GM04503 (cell line): ENCODE measurements at places on chromosomes 1 and 21.
A peak's percentile ranks its signal among the peaks of the same experiment; 100 is the strongest.

- DNase-seq = no peak
Observed at GRCh38 chr1:241802863-241803262, 45.1 kb upstream of the EXO1 start.

GRCh38 chr1:65263286-65263685, 46.1 kb upstream of the DNAJC6 start:
- DNase-seq = no peak

GRCh38 chr1:207933205-207933800, 22.4 kb upstream of the CD34 start:
- no peak for DNase-seq

GRCh38 chr1:65267271-65267670, 42.1 kb upstream of the DNAJC6 start:
- DNase-seq = no peak

- no peak for DNase-seq
Observed at GRCh38 chr1:230349020-230349393, 77.1 kb downstream of the PGBD5 start.

- no peak for DNase-seq
Observed at GRCh38 chr1:3323021-3323795, 131.3 kb upstream of the ARHGEF16 start.

- DNase-seq = no peak
Observed at GRCh38 chr21:43193088-43193650, 24.4 kb downstream of the CRYAA start.

DNA sequence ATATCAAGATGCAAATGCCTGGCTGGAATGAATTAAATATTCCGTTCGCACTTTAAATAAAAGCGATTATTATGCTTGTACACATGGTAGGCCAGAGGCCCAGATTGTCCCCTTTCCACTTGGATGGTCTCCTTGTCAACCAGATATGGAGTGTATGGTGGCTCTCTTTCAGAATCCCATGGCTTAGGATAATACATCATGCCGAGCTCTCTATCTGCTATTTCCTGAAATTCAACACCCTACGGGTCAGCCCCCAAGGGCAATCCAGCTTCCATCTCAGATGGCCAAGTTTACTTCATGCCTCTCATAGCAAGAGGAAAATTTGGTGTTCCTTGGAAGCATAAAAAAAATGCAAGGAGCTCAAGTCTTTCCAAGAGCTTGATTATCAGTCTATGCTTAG, 25.4 kb upstream of the FMO1 start:
- no peak for DNase-seq

DNA sequence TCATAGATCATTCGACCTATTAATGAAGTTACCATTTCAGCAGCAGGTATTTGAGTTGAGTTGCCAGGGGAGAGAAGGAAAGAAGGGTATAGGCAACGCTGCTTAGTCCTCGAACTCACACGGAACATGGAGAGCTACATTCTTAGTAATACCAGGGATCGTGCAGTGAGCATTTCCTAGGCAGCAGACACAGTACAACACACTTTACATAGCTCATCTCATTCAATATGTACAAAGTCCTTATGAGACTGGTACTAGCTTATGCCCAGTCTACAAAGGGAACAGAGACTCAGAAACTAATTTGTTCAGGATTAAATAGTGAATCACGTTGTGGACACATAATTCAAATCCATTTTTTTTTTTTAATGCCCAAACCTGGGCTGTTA, 25.6 kb downstream of the IRF2BP2 start:
- no peak for DNase-seq

DNA sequence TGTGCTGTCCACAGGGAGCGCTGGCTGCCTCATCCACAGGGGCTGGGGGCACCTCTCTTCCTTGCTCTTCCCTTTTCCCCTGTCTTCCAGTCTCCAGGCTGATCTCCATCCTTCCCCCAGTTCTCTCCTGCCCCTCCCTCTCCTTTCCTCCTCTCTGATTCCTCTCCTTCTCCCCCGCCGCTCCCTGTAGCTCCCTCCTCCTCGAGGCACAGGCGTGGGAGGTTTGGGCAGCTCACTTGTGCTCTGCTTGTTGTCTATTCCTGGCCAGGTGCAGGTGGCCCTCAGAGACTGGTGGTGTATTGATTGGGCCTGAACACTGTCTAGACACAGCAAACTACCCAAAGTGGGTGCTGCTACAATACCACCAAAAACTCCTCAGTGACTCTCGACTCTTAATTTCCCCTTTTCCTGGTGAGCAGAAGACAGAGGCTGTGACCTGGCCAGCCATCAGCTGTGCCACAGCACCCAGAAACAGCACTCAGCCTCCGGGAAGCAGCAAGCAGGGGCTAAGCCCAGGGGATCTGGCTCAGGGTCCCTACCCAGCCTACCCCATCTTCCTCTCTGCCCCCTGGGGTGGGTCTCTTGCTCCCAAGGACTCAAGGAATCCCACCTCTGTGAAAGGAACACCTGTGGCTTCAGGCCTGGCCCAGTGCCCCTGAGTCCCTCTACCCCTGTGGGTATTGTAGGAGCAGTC, 93.3 kb downstream of the DDX20 start:
- no peak for DNase-seq

DNA sequence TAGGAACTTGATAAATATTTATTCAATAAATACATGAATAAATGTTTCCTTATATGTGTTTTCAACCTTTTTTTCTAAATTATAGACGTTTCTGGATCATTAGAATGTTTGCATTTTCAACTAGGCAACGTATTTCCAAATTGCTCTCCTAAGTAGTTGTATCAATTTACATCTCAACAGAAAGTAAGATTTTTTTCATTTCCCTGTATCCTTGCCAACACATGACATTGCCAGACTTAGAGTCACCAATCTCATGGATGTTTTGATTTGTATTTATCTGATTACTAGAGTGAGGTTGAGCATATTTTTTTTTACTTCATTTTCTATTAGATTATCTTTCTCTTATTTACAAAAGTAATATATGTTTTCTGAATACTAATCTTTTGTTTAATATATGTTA, 22.2 kb upstream of the SMG7 start:
- DNase-seq = no peak

GRCh38 chr1:30977105-30977504, 68.5 kb upstream of the SDC3 start:
- DNase-seq = no peak

DNA sequence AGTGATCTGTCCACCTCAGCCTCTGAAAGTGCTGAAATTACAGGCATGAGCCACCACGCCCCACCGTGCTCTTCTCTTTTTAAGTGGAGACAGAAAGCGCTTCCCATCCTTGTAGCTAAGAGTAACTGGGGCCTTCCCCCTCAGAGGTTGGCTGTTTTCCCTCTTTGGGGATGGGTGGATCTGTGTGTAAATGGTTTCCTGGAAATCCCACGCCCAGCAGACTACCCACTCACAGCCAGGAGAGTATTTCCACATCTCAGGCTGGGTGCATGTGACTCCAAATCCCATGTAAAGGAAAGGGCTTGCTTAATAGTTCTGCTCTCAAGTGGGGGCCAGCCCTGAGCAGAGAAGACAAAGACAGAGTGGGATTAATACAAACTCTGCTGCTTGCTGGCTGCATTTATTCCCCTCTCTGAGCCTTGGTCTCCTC, 19.6 kb upstream of the TCEA3 start:
- peak; percentile 78 for DNase-seq

DNA sequence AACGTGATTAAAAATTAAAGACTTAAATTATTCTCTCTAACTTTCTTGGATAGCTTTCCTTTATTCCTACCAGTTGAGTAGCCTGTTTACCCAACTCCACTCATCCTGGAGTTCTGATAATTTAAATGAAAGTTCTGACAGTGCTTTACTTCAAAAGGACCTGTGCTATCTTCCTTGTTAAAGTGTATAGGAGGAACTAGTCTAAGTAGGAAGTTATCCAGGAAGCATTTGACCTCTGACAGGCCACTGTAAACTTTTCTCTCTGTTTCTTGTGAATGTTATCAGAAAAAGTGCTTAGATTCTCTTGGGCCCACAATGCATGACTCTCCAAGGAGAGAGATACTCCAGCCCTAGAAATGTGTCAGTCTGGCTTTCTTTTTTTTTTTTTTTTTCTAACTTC, 9.2 kb downstream of the UAP1 start:
- no peak for DNase-seq

GRCh38 chr1:6471970-6472368, 6.0 kb upstream of the TNFRSF25 start:
- DNase-seq = no peak

DNA sequence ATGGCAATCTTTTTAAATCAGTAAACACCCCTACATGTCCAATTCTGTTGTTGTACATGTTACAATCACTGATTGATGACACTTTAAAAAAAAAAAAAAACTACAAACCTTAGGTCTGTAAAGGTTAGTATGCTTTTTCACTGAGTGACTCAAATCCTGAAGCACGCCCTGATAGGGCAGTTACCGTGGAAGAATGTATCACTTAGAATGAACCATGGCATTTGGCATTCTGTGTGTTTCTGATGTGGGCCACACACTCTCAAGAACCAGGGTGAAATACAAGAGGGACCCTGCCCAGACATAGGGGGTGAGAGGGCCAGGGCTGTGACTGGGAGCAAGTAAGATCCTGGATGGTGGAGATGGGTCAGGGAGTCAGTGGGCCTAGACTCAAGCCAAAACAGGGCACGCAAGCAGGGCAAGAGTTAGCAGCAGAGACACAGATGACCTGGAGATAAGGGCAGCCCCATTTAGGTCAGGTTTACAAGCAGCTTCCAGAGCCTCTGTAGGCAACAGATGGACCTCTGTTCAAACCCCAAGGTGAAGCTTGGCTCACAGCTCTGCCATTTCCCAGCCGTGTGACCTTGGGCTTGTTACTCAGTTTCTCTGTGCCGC, 47.6 kb upstream of the DMRTB1 start:
- DNase-seq = no peak

DNA sequence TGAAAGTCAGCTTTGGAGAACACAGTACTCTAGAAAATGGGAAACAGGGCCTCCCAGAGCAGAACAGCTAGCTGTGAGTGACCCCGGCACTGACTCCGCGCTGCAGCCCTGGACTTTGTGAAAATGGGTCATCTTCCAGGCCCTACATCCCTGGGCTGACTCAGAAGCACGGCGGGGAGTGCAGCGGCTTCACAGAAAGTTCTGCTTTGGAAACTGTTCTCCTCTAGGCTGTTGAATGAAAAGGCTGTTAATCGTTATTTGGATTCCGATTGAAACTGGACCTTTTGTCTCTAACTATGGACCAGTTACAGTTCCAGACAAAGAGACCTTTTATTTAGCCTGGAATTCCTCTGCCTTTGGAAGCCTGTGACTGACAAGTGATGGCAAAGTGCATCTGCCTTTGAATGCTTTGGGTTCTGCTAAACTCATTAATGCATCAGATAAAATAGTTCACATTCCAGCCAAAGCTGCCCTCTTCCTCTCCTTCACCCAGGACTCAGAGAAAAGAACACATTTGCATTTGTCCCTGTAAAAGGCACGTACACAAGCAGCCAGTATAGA, 144.9 kb upstream of the HOOK1 start:
- no peak for DNase-seq

GRCh38 chr1:62876535-62876934, 92.6 kb downstream of the ATG4C start:
- no peak for DNase-seq

GRCh38 chr1:50368179-50369007, 54.9 kb downstream of the DMRTA2 start:
- DNase-seq = no peak

DNA sequence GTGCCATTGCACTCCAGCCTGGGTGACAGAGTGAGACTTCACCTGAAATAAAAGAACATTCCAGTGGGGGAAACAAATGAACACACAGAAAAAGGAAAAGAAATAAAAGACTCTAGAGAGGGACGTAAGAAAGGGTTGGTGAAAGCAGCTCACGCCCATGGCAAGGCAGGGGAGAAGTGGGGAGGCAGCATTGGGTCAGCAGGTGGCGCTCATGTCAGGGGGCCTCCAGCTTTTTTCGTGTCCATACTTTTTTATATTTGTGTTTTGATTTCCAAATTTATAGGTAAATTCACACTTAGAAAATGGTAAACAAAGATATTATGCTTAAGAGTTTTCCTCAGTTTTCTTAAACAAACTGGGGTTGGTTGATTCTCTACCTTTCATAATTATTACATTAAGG, 45.5 kb downstream of the VPS13D start:
- DNase-seq = no peak

DNA sequence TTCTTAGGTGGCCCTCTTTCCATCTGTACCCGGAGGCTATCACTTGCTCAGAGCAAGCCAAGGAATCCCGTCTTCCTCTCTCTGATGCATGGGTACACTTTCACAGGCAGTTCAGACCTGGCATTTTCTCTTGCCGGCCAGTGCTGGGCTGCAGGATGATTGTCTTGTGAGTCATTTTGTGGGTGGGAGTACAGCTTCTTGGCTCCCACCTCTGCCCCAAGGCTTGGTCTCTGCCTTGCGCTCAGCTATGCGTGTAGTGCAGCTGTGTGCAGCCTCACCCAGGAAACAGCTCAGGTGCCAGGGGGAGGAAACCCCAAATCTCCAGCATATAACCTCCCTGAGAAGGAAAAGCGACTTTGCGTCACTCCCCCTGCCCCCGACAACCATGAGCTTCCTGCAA, 3.9 kb upstream of the AJAP1 start:
- DNase-seq = no peak

DNA sequence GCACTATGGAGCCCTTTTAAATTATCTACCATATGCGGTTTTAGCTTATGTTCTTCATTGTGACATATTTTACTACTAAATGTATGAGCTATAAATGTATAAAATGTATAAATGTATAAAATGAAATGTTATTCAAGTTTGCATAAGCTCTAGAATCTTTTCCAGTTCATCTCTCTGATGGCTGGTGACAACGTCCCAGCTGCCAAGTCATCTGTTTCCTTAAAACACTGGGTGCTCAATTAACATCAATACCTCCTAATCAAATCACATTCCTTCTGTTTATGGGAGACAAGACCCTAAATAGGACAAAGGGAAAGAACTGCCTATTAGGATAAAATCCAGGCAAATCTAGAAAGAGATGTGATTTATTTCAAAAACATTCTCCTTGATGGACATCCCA, 22.9 kb downstream of the DSTYK start:
- no peak for DNase-seq

GRCh38 chr1:231847612-231848397, 221.2 kb downstream of the DISC1 start:
- DNase-seq = no peak

GRCh38 chr1:185262151-185262550, 54.9 kb downstream of the IVNS1ABP start:
- no peak for DNase-seq

DNA sequence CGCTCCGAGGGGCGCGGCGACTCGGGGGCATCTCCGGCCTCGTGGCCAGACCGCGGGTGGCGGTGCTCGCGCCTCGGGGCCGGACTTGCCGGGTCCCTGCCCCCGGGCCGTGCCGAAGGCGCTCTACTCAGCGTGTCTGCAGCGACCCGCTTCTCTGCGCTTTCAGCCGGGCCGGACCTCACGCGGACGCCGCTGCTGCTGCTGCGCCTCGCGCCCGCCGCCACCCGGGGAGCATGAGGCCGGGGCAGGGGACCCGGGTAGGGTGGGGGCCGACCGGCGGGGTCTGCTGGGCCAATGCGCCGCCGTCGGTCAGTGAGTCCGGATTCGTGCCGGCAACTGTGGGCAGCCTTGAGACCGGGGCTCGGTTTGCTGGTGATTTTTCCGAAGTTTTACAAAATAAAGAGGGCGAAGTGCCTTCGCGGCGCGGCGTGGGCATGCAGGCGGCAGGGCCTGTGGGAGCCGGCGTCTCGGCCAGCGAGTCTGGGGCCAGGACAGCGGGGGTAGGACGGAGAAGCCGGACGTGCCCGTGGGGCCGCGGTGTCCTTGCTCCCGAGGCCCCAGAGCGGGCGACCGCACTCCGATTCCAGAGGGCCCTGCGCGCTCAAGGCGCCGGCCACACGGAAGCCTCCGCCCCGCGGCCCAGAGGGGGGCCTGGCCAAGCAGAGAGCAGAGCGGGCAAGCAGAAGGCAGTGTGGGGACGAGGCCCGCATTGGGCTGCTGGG, 749 bp downstream of the FAM163A start:
- DNase-seq = no peak
